Activated naive CD4-positive, alpha-beta T cell (primary cell): ENCODE measurements at places on chromosomes 7 and 10.

GRCh38 chr10:44733501-44734488 is 177.3 kb upstream of the TMEM72 start:
- no peak for DNase-seq

- no peak for DNase-seq
Observed at GRCh38 chr10:83433705-83434104, 705.6 kb upstream of the GHITM start.

- DNase-seq: no peak
Observed at GRCh38 chr10:102413053-102413705, 5.4 kb downstream of the PSD start.

- DNase-seq: no peak
Observed at GRCh38 chr10:3877211-3878000, 92.4 kb upstream of the KLF6 start.

- no peak for DNase-seq
Observed at GRCh38 chr10:91374052-91374451, 36.1 kb upstream of the HECTD2 start.

- DNase-seq: no peak
Observed at GRCh38 chr7:120992965-120993494, 4.5 kb downstream of the CPED1 start.

DNA sequence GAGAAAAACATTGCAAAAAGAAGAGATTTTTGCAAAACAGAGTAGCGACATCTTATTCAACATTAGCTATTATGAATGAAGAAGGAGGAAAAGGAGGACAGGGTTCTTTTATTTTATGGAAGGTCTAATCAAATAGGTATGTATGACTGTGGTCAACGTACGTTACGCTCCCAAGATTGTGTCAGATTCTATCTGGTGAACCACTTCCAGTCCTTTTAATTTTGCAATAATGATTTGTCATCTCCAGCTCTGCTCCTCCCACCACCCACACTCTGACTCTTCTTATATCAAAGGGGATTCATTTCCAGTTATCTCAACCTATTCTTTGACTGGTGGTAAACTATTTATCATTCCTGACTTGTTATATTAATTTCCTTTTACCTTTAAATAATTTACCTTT is 259.9 kb downstream of the CACNA2D1 start:
- DNase-seq: no peak

DNA sequence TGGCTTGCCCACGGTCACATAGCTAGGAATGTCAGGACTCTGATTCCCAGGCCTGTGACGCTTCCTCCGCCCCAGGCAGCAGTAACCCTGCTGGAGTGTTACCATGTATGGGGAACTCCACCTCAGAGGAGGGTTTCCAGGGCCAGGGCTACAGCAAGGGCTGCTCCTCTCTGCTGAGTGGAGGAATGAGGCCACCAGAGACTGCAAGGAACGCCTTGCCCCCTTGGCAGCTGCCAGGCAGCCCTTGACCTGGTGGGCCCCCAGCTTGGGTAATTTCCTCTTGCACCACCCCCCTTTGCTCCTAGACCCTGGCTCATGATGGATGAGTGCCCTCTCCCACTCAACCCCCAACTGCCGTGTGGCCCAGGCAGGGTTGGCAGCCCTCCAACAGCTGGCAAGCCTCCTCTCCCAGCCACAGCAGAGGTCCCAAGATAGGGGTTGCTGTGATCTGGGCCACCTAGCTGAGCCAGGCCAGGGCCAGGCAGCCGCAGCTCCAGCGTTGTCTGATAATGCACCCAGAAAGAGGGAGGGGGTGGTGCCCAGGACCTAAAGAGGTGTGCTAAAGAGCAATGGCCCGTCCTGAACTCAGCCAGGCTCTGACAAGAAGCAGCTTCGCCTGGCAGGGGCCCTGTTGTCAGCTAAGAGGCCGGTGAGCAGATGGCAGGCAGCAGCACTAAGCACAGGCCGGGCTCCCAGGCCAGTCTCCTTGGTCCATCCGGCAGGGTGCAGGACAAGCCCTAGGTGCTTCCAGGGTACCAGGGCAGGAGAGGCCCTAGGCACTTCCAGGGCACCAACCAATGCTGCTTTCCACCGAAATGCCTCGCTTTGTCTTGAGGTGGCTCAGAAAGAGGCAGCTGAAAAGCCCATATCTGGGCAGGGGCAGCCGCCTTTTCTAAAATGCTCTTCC is 35.4 kb downstream of the DRGX start:
- DNase-seq: no peak

DNA sequence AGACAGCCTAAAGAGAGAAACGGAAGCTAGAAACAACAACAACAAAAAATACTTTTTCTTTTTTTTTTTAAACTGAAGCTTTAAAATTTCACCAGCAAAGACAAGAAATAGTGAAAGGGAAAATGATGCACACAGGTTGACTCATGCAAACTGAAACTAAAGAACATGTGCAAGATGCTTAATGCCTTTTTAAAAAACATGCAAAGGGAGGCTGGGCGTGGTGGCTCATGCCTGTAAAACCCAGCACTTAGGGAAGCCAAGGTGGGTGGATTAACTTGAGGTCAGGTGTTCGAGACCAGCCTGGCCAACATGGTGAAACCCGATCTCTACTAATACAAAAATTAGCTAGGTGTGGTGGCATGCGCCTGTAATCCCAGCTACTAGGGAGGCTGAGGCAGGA is 15.1 kb upstream of the CUBN start:
- no peak for DNase-seq

GRCh38 chr10:59907918-59908807 is 1.8 kb upstream of the CCDC6 start:
- DNase-seq: peak; percentile 9

- no peak for DNase-seq
Observed at GRCh38 chr7:89002981-89003956, 207.7 kb upstream of the TEX47 start.

GRCh38 chr7:159125104-159125954 is 19.3 kb downstream of the VIPR2 start:
- no peak for DNase-seq

DNA sequence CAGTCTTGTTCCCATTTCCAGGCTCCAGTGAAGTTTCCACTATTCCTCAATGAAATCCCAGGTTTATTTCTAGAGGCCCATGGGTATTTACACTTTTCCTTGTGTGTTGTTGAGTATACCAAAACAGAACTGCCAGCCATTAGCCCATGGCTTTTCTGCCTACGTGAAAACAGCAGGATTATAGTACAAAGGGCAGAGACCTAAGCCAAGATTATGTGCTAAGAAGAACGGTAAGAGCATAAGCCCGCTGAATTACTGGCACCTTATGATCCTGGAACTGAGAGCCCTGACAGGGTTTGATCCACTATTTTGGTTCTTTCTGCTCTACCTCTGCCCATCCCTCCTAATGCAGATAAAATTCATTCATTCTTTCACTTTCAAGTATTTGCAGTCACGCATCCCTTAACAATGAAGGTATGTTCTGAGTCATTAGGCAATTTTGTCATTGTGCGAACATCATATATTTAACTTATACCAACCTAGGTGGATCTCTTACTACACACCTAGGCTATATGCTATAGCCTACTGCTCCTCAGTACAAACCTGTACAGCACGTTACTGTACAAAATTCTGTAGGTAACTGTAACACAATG is 16.0 kb downstream of the SEMA3C start:
- DNase-seq: no peak

- DNase-seq: no peak
Observed at GRCh38 chr10:115417585-115418265, 324.6 kb downstream of the ATRNL1 start.

DNA sequence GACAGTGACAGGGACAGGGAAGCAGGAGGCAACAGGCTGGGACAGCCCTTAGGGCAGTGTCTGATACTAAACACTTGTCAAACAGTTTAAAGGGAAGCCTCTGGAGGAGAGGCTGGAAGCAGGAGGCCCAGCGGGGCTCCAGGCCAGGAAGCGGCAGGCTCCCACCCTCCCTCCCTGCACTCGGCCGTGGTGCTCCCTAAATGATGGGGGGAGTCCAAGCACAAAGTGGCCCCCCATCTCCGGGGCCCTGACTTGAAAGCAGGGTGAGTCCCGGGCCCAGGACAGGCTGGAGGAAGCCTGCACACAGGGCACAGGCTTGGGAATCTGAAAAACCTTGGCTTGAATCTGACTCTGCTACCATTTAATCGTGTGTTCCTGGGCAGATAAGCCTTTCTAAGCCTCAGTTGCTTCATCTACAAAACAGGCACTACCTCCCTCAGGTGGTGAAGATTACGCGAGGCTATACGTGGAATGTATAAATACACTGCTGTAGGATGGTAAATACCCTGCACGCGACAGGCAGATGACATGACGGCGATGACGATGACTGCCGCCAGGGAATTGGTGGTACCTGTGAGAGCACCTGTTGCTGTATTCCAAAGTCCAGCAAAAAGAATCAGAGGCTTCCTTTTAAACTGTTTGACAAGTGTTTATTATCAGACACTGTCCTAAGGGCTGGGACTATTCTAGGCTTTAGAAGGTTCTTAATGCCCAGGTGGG is 34.1 kb downstream of the GBX1 start:
- DNase-seq: no peak

- no peak for DNase-seq
Observed at GRCh38 chr7:13633857-13634256, 355.6 kb downstream of the ETV1 start.

GRCh38 chr10:59176241-59177030 is at the start of gene PHYHIPL:
Gene PHYHIPL (plus strand): TSS chr10:59176643. CDS start chr10:59176854, 211 bp downstream.
- DNase-seq: no peak

- DNase-seq: no peak
Observed at GRCh38 chr7:22601408-22601807, 101.4 kb upstream of the STEAP1B start.

DNA sequence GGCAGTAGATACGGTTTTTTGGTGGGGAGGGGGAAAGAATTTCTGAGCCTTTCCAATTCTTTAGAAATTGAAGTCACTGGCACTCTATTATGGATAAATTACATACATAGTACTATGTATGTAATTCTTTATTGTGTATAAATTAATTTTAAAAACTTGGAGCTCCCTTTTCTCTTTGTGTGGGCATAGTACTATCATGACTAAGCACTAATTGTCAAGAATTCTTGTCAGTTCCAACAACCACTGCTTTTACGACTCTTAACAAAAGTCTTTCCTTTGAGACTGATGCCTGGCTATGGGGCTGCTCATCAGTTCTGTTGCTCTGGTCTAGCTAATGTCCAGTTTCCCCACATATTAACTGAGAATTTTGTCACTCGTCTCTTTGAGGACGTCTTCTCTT is 365.3 kb upstream of the RNF32 start:
- no peak for DNase-seq

- DNase-seq: no peak
Observed at GRCh38 chr7:55273186-55273980, 91.8 kb upstream of the LANCL2 start.

DNA sequence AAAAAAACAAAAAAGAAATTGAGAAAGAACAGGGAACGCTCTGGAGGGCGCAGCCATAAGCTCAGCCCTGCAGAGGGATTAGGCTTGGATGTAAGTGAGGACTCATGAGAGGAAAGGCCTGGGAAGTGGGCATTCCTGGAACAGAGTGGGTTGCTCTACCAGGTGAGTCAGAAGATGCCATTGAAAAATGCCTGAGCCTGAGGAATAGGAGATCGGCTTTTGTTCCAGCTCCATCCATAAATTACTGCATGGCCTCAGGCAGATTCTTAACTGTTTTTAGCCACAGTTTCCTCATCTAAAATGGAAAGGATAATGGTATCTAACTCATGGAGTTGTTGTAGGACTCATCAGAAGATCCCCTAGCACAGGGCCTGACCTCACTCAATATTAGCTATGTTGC is 1.1 kb upstream of the RGR start:
- DNase-seq: no peak

DNA sequence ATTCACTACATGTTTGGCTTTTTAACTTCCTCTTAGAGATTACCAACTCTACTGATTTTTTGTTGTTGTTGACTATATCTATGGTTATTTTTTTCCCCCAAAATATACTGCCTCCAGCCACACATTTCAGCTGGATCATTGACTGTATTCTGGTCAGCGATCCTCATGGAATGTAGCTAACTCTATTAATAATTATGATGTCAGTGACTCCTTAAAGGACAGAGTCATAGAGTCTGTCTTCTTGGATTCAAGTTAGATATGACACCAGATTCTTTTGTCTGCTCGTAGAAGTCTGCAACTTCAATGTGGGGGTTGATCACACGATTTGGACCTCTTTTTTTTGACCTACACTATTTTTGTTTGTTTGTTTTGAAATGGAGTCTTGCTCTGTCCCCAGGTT is 33.2 kb downstream of the UBN2 start:
- DNase-seq: no peak

DNA sequence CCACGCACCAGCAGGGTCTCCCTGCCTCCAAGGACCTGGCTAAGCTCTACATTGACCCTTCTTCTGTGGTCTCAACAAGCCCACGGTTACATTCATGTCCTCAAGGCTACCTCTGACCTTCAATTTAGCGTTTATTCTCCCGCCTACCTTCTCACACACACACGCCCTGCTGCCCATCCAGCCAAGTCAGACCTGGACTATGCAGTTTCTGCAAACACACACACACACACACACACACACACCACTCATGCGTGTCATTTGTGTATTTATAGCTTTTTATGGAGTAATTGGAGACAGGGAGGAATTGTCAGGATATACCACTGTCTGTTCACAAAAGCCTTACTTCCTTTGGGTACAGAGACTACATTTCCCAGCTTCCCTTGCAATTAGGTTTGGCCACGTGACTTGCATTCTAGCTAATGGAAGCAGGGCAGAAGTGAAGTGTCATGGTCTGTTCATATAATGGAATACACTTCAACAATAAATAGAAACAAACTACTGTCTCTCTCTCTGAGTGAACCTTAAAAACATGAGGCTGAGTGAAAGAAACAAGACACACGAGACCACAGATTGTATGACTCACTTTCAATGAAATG is 53.8 kb upstream of the CPXM2 start:
- DNase-seq: no peak

DNA sequence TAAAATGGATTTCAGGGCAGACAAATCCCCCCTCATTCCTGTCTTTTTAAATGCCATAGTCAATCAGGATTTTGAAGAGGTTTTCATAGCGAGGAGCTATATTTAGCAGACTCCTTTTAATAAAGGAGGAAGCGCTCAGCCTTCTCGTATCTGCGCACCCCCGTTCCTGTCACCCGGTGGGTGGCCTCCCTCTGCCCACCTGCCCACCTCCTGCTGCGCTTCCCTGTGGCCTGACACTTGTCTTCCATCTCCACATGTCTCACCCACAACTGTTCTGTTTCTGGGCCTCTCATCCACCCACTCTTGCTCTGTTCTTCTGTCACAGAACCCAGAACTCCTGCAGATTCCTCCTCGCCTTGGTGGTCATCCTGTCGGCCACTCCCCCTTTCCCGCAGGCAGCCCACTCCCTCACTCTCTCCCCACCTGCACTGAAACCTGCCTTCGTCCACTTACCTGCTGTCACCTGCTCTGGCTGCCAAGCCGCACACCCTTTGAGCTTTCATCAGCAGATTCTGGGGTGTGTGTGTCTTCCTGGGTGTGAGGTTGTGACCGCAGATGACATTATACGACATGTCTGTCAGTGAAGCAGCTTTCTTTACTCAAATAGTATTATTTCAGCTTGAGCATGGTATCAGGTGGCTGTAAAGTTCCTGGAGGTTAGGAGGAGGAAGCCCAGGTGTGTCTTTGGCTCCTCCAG is 163.5 kb upstream of the AGK start:
- DNase-seq: no peak

GRCh38 chr7:33781796-33782195 is 123.5 kb upstream of the BMPER start:
- no peak for DNase-seq

- DNase-seq: no peak
Observed at GRCh38 chr7:137846549-137846826, 286 bp downstream of the DGKI start.

GRCh38 chr10:28365840-28366239 is 63.0 kb upstream of the MPP7 start:
- DNase-seq: no peak
